ENCODE measurements at places on chromosomes 12 and 14.

- no peak for DNase-seq
These were observed 124.6 kb downstream of the ETV6 start for GRCh38 chr12:11773889-11774677.

DNA sequence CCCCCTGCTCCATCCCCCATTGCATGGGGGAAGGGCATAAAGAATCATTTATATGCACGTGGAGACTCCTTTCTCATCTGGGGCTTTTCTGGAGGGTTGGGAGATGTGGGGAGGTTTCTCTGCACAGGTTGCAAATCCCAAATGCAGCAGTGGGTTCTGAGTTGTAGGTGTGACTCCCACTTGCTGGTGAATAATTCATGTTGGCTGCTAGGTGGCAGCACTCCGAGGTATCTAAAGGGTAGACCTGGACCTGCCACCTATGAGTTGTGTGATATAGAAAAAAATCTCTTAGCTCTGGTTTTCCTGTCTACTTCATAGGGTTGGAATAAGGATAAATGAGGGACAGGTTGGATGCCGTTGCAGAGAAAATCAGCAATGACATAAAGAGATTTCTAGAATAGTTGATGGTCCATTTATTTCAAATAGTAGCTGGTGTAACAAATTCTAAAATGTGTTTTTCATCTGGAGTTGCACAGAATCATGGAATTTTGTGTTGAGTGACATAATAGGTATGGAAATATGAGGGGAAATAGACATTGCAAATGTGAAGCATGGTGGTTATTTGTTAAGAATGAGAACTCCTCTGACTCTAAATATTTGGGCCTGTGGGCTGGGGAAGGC lies 4.6 kb downstream of the MARCHF9 start:
- peak; percentile 68 for DNase-seq

DNA sequence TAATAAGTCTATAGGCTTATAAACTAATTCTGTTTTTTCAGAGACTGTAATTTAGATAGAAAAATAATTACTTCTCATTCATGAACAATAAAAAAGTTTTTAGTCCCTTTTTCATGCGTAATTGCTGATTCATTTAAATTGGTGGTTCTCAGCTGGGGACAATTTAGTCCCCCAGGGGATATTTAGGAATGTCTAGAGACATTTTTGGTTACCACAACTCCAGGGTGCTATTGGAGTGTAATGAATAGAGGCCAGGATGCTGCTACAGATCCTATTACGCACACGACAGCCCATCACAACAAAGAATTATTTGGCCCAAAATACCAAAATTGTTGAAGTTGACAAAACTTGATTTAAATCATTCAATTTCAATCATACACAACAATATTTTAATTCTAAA lies 22.8 kb upstream of the VCPKMT start:
- no peak for DNase-seq

GRCh38 chr12:123250471-123251383 lies 17.5 kb downstream of the MTRFR start:
- DNase-seq, result no peak

- no peak for DNase-seq
These were observed 161.2 kb upstream of the RTL1 start for GRCh38 chr14:101064718-101065117.

- DNase-seq, result peak; percentile 57
These were observed 810 bp downstream of the MARCHF9 start for GRCh38 chr12:57755454-57756372.

GRCh38 chr12:60196366-60196765 lies 600.5 kb downstream of the SLC16A7 start:
- no peak for DNase-seq

GRCh38 chr12:56487448-56488040 lies 417 bp downstream of the GLS2 start:
- no peak for DNase-seq

DNA sequence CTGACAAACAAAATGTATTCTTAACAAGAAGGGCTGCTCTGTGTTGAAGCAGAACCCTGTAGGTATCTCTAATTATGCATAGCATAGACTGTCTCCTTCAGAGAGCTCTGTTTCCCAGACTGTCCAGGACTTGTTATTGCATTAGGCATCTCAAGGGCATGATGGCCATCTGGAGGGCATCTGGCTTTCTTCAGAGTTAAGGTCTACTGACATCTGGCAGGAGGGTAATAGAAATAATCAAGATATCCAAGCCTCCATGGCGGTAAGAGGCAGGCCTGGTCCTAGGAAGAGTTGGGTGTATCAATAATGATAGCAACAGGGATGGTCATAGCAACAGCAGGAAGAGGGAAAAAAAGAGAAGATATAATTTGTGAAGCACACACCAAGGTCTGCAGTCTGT lies 161.2 kb downstream of the TTC8 start:
- no peak for DNase-seq

DNA sequence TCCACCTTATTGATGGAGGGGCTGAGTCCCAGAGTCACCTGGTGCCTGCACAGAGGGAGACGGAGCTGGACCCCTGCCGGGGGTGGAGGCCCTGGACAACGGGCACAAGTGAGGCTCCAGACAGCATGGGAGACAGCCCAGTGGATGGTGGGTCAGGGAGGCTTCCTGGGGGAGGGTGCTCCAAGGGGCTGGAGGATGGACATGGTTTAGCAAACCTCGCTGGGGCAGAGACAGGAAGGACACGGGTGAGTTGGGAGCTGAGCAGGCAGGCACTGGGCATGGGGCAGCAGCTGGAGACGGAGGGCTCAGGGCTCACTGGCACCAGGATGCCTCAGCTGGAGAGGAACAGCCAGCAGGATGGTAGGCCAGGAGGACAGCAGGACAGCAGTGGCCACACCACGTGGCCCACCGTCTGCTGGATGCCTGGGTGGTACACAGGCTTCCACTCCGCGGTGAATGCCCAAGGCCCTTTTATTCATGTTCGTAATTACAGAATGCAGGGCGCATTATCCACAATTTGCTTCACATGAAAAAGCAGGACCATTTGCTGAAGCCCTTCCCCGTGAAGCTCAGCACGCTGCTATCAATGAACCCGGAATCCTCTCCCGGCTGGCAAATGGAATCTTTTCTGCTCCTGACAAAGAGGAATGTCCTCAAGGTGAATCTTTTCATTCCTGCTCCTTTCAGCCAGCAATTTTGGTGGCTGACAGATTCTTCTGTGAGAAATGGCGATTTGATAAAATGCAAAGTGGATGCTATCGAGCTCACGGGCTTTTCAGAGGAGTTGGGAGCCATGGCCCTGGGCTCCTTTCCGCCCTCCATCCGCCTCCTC lies 138.1 kb upstream of the C14orf180 start:
- no peak for DNase-seq

DNA sequence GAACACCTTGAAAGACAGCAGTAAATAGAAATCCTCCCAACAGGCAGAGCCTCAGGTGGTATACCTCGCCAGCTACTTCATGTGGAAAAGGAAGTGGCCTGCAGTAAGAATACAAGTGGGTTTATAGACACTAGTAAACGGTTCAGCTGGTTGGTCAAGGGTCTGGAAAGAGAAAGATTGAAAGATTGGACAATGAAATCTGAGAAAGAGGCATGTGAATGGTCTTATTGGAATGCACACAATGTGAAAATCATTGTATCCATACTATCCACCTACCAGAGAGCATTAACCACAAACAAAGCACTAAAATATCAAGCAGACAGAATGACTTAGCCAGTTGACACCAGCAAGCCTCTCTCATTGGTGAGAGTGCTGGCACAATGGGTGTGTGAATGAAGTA lies 98.2 kb downstream of the SSPN start:
- DNase-seq, result no peak

DNA sequence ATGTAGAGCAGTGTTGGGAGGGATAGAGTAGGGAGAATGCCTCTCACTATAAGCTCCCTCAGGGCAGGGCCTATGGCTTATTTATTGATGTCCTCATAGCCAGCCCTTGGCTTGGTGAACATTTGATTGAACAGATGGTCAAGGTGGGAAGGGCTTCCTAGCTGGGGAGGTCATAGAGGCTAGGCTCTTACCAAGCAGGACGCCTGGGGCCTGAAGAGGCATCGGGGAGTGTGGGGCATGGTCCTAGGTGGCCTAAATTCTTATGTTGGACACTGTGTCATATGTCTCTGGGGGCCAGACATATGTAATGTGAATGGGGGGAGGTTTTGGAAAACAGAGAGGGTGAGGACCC lies 17.9 kb upstream of the KRT86 start:
- DNase-seq, result no peak

DNA sequence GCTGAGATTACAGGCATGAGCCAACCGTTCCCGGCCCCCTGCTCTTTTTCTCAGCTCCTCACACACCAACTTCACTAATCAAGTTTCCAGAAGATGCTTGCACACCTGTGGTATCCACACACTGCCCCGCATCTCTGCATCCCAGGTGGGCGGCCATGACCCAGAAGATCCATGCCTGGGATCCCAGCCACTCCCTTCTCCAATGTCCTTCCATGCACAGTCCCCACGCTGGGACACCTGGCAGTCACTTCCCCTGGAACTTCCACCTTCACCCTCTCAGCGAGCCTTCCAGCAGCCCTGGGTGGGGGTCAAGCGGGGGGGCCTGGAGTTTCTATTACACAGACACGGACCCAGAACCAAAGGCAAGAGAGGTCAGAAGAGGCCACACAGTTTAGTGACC lies 107.8 kb downstream of the CALM1 start:
- no peak for DNase-seq

DNA sequence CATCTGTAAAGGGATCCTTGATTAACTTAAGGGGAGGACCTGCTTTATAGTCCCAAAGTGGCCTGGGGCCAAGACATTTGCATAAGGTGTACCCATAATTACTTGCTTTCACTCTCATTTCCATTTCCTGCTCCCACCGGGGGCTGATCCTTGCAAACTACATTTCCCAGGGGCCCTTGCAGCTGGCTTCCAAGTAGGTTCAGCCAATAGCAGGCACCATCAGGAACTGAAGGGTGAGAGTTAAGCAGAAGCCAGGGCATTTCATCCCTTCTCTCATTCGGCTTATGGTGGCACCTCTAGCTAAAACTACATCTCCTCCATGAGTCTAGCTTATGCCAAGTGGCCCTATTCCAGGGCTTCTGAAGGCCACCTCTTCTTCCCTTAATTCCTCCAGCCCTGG lies 88.8 kb downstream of the CCDC60 start:
- peak; percentile 65 for DNase-seq

DNA sequence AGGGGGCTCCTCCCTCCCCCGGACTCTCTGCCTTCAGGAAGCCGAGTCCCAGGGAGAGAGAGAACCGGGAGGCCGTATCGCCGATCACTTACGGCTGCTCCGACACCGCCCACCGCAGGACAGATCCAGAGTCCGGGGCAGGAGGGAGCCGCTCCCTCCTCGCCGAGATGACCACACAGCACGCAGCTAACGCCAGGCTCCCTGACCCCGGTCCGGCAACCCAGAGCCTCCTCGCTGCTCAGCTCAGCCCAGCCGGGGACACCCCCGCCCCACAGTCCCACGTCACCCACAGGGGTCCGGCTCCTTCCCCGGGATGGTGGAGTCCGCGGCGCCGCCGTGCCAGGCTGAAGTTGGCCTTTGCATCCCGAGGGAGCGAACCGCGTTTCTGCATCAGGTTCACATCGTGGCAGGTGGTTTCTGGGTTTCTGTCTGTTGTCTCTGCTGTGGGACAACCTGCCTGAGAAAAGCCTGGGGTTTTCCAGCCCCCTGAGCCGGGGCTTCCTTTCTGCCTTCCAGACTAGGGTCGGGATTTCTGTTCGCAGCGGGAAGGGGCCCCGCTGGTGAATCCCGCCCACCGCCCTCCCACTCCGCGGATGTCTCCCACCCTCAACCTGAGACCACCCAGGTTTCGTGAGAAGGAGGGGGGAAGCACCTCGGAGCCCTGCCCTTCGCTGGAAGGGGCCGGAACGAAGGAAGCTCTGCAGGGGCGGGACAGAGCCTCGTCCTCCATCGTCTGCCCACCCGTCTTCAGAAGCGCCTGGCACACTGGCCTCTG lies 61.2 kb downstream of the NOC4L start:
- DNase-seq, result no peak

DNA sequence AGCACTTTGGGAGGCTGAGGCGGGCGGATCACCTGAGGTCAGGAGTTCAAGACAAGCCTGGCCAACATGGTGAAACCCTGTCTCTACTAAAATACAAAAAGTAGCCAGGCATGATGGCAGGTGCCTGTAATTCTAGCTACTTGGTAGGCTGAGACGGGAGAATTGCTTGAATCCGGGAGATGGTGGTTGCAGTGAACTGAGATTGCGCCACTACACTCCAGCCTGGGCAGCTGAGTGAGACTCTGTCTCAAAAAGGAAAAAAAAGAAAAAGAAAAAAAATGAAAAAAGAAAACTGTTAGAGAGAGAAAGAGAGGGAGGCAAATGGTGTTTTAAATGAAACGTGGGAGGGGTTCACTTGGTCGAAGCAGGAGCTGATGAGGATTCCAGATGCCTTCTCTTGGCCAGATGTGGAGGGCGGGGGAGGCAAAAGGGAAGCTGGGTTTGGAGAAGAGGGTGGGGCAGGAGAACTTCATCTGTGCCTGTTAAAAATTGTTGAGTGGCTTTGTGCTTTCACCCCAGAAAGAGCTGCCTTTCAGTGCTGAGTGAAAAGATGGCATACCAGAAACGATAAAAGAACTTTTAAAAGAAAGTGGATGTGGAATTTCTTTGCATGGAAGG lies 1.1 kb downstream of the EMP1 start:
- DNase-seq, result no peak

GRCh38 chr12:182381-182892 lies 31.5 kb downstream of the SLC6A12 start:
- DNase-seq, result no peak

GRCh38 chr12:105355752-105356151 lies 25.3 kb downstream of the C12orf75 start:
- no peak for DNase-seq

DNA sequence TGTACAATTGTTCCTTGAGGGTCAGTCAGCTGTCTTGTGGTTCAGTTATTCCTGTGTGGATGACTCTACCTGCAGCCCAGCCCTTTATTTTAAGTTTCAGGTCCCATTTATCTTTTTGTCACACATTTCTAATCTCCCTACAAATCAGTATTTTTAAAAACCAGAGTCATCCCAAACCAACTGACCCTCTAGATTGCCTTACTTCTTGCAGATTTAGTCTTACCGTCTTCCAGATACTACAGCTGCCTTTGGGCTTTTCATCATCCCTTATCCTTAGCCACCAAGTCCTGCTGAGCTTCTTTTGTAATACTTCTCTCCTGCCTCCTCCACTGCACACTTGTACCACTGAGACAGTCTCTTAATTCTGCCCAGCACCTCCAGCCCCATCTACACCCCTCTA lies 54.9 kb downstream of the PRKCH start:
- no peak for DNase-seq

DNA sequence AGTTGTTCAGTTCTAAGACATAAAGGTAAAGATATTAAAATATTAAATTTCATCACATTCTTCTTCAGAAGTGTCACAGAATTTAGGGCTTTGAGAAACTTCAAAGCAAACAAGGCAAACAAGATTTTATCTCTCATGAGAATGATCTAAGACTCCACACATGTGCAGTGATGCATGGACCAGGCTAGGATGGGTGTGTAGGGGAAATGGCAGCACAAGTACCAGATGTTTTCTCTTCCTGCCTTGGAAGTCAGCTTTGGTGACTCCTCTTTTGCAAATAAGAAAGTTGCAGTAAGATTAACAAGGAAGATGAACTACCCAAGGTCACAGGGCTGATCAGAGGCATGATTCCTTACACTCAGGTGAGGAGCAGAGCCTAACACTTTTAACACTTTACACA lies 163.8 kb upstream of the LMNTD1 start:
- no peak for DNase-seq

GRCh38 chr14:35414365-35414764 lies 9.8 kb upstream of the NFKBIA start:
- DNase-seq, result no peak

GRCh38 chr12:60052483-60052882 lies 456.7 kb downstream of the SLC16A7 start:
- DNase-seq, result no peak
